Activated naive CD8-positive, alpha-beta T cell treated with anti-CD3 and anti-CD28 coated beads, Interleukin-2, amount 10 ng/mL, durations not matched to agents 7 days and 5 days (primary cell): ENCODE measurements at places on chromosomes 4 and X. TPM values are rescaled to one million over a fixed set of nuclear protein-coding genes. Genes with fewer than 3 reads are reported as not detected.

DNA sequence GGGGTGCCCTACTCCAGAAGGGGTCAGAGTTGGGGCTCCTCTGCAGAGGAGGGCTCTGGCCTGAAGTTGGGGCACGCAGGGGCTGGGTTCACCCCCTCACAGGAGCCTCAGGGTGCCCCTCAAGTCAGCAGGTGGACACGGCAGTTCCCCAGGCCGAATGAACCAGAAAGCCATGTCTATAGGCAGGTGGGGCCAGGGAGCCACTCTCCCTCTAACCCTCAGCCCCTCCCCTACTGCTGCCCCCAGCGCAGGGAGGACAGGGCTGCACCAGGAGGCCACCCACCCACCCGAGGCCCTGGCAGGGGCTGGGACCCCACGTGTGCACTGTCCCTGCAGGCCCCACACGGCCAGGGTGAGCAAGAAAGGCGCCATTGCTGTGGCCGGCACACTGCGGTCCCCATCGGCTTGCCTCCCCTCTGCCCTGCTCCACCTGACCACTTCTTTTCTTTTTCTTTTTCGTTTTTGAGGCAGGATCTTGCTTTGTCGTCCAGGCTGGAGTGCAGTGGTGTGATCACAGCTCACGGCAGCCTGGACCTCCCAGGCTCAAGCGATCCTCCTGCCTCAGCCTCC, 83.8 kb downstream of the FAM53A start:
- H3K4me3 ChIP-seq, result no peak overlapping the region
- no peaks in the 10 kb centered on the region for H3K36me3 ChIP-seq
- H3K4me1 ChIP-seq, result peaks cover 9% of the 10 kb centered on the region
- no peak overlapping the region for H3K27ac ChIP-seq
- H3K27me3 ChIP-seq, result no peaks in the 10 kb centered on the region
- DNase-seq, result no peak

GRCh38 chrX:95729401-95729800, 955.2 kb upstream of the DIAPH2 start:
- H3K4me3 ChIP-seq, result no peak overlapping the region
- no peaks in the 10 kb centered on the region for H3K4me1 ChIP-seq
- H3K27me3 ChIP-seq, result no peaks in the 10 kb centered on the region
- no peaks in the 10 kb centered on the region for H3K36me3 ChIP-seq

DNA sequence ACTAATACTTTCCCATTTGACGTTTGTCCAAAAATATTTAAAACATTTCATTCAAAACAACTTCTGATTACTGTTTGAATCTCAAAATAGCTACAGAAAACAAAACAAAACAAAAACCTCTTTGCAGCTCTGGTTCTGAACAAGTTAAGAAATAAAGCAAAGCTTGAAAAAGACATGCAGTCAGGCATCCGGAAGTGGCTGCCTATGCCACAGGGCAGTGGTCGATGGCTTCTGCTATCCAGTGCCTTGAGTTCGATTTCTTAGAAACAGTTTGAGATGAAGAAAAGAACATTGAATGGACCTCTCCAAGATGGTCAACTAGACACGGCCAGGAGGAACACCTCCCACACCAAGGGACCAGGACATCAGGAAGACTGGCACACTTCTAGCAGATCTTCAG, 125.3 kb downstream of the SCFD2 start:
- no peaks in the 10 kb centered on the region for H3K27me3 ChIP-seq
- no peak overlapping the region for H3K4me3 ChIP-seq
- no peak overlapping the region for H3K27ac ChIP-seq
- peaks cover 28% of the 10 kb centered on the region for H3K36me3 ChIP-seq
- DNase-seq, result no peak

DNA sequence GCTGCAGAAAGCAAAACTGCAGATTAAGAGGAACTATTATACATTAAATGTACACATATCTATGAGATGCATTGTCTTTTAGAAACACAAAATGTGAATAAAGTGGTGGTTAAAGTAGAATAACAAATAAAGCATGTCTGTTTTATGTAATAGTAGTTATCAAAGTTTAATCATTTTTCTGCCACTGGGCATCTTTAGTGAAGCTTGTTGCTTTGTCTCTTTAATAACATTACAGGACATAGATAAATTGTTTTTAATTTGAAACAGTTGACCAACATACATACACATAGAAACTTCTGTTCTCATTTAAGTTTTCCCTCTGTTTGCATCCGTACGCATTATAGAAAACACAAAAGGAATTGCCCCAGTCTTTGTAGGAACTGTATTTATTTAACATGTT, 1700.0 kb upstream of the ADGRL3 start:
- DNase-seq, result no peak
- no peaks in the 10 kb centered on the region for H3K36me3 ChIP-seq
- H3K4me3 ChIP-seq, result no peak overlapping the region
- H3K27me3 ChIP-seq, result no peaks in the 10 kb centered on the region

DNA sequence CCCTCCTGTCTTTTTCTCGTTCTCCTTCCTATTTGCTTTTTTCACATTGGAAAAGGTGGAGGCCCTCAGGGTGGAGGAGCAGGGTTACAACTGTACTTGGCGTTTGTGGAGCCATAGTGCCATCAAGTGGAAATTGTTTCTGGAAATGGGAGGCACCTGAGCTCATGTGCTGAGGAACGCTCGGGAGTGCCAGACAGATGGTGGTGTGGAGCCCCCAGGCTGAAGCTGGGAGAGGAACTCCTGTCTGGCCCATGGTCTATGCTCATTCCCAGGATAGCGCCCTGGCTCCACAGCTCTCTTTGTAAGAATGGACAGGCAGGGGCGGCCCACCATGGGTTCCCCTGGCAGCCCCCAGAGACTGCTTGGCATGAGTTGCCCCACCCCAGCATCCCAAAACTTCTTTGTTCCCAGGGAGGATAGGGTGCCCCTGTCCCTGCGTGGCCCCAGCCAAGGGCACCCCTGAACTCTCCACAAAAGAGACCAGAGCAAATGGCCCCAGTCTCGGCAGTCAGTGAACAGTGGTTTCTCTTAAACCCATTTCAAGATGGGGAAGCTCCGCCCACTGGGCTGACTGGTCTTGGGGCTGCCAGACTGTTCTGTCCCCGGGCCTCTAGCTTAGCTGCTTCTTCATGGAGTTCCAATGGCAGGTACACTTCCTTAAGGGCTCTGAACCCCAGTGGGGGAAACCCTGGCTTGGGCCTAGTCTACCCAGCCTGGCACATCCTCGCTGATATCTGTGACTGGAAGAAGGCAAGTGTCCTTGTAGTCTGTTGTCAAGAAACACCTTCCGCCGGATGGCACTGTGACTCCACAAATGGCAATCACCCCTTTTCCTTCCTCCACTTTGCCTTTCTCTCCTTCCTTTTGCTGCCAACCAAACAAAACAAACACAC, 70.1 kb downstream of the NBDY start:
- no peak for DNase-seq
- peak overlapping the region; percentile 36 for H3K27ac ChIP-seq
- peaks cover 41% of the 10 kb centered on the region for H3K4me1 ChIP-seq
- no peak overlapping the region for H3K4me3 ChIP-seq

- H3K4me1 ChIP-seq, result no peaks in the 10 kb centered on the region
- no peak overlapping the region for H3K27ac ChIP-seq
- DNase-seq, result no peak
- no peaks in the 10 kb centered on the region for H3K36me3 ChIP-seq
Measured at GRCh38 chr4:142516686-142517526, 329.2 kb downstream of the INPP4B start.

TSR2 gene
- 32.4 TPM for total RNA-seq

ANK2 gene
- total RNA-seq, result 0.69 TPM

DMP1 gene
- total RNA-seq, result not detected

UBA1 gene
- total RNA-seq, result 155 TPM
